ENCODE measurements at places on chromosomes 2 and 18.

GRCh38 chr2:9385841-9386240 lies 37.5 kb downstream of the ITGB1BP1 start:
- DNase-seq, result no peak

GRCh38 chr2:239092571-239093294 lies 244.8 kb downstream of the TWIST2 start:
- no peak for DNase-seq

DNA sequence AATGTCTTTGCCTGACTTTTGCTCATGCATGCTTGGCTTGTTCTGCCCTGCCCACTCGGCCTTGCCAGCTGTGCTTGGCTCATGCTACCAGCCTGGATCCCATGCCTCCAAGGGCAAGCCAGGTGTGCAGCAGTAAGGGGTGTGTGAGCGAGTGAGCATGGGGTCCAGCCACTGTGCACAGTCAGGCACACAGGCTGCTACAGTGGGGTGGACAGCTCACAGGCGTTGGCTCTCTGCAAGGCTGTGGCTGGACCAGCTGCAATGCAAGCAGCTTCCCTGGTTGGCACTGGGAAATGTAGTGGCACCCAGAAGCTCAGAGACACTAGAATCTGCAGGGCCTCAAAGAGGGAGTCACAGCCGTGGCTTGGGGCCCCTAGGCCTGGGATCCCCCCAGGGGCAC lies 529.7 kb downstream of the DSC3 start:
- DNase-seq, result no peak

DNA sequence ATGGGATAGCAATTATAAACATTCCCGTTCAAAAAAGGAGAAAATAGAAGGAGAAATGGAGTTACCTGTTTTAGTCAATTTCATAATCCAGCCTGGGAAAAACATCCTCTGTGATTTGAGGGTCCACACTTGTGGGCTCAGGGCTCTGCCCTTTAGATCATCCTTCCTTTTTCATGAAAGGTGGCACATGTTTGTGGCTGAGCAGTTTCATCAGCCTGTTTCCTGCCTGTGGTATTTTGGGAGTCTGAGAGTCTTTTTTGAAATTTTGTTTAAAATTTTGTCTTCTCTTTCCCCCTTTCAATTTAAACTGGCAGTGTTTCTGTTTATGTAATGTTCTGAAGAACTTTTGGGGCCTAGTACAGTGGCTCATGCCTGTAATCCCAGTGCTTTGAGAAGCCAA lies 84.0 kb downstream of the KIAA1328 start:
- no peak for DNase-seq

- no peak for DNase-seq
Measured at GRCh38 chr2:124045894-124046293, 20.8 kb downstream of the CNTNAP5 start.
